ENCODE measurements at places on chromosomes 7 and 10. TPM values are rescaled to one million over a fixed set of nuclear protein-coding genes. Genes with fewer than 3 reads are reported as not detected.

SLC39A12 gene
- total RNA-seq, result not detected

MTERF1 gene
- total RNA-seq, result 8.6 TPM

HMX3 gene
- 0.16 TPM for total RNA-seq

STK31 gene
- under 0.01 TPM for total RNA-seq

CTNNA3 gene
- total RNA-seq, result not detected

CARD11 gene
- not detected for total RNA-seq

IFRD1 gene
- total RNA-seq, result 46.7 TPM

BMPER gene
- total RNA-seq, result 7.4 TPM

WNT16 gene
- total RNA-seq, result 0.09 TPM

PAPSS2 gene
- 82.8 TPM for total RNA-seq

SLC26A4 gene
- total RNA-seq, result 0.47 TPM

SOSTDC1 gene
- total RNA-seq, result not detected

THSD7A gene
- total RNA-seq, result 1.1 TPM

PTTG1IP2 gene
- total RNA-seq, result not detected

HOXA7 gene
- not detected for total RNA-seq

TRPV5 gene
- total RNA-seq, result not detected

PEX1 gene
- 14.7 TPM for total RNA-seq

IL6 gene
- total RNA-seq, result 0.94 TPM

CELF2 gene
- 4.4 TPM for total RNA-seq

PNLIPRP3 gene
- total RNA-seq, result not detected

SAMD9 gene
- 15.6 TPM for total RNA-seq

WDFY4 gene
- not detected for total RNA-seq

LGI1 gene
- not detected for total RNA-seq

RINT1 gene
- total RNA-seq, result 7.9 TPM

ATP5F1C gene
- 234 TPM for total RNA-seq

RPEL1 gene
- under 0.01 TPM for total RNA-seq

CPEB3 gene
- total RNA-seq, result 0.43 TPM

FAM25A gene
- total RNA-seq, result not detected

PTPRN2 gene
- total RNA-seq, result 0.34 TPM

Data from bronchial smooth muscle cell (primary cell).